Activated effector memory CD4-positive, alpha-beta T cell treated with anti-CD3 and anti-CD28 coated beads, Interleukin-2, amount 50 U/mL, for 16 hours (primary cell): ENCODE measurements at places on chromosomes 3 and 15.

DNA sequence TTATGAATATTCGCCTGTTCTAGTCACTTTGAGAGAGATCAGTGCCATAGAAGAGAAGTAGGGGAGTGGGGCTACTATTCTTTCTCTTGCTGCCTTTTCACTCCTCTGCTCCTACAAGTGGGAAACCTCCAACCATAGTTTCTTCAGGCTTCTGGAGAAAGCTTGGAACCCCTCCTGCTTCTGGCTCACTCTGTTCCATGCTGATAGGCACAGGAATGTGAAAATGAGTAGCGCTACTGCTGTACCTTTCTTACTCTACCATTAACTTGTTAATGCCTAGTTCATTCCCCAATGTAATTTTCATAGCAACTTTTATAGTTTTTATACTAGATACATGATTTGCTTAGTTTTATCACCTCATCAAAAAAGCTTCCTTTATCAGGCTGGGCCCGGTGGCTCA is 26.7 kb upstream of the JMJD7 start:
- no peak for DNase-seq

- DNase-seq, result no peak
Measured at GRCh38 chr15:100373120-100373896, 31.5 kb upstream of the ADAMTS17 start.

- DNase-seq, result no peak
Measured at GRCh38 chr15:44308889-44309288, 20.4 kb downstream of the GOLM2 start.

DNA sequence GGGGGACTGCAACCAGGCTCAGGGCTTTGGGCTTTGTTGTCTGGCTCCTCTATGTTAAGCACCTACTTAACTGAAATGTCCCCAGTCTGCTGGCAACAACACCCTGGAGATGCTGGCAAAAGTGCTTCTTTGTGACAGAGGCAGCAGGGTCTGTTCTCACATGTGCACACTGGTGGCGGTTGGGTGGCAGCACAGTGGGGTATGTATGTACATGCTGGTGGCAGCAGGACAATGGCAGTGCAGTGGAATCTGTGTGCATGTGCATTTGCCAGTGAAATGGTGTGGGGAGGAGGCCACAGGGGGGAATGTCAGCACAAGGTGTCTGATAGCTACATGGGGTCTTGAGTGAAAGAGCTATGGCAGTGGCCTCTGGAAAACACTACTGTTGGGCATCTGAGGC is 830.3 kb downstream of the DIPK2A start:
- no peak for DNase-seq

- DNase-seq, result no peak
Measured at GRCh38 chr3:30649572-30650318, 43.3 kb downstream of the TGFBR2 start.

GRCh38 chr3:188122571-188123169 is 31.3 kb upstream of the LPP start:
- no peak for DNase-seq

DNA sequence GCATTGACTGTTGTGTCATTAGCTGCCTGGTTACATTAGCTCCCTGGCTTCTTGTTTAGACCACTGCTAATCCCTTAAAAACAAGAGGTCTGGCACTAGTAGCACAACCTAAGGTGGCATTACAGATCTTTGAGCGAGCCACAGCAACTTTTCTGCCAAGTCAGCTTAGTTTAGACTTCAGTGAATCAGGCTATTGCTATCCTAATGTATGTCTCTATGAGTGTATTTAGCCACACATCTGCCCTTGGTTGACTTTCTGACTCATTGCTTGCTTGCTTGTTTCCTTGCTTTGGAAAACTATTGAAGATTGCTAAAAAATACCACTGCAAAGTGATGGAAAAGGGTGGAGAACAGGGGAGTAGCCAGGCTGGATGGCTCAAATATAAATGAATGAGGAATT is 50.2 kb downstream of the CHP1 start:
- no peak for DNase-seq

DNA sequence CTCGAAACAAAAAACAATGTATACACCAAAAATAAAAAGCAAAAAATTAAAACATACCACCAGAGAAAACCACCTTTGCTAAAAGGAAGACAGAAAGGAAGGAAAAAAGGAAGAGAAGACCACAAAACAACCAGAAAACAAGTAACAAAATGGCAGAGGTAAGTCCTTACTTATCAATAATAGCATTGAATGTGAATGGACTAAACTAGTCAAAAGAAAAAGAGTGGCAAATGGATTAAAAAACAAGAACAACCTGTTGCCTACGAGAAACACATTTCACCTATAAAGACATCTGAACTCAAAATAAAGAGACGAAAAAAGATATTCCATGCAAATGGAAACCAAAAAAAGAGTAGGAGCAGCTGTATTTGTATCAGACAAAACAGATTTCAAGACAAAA is 22.2 kb downstream of the PDCD10 start:
- no peak for DNase-seq

DNA sequence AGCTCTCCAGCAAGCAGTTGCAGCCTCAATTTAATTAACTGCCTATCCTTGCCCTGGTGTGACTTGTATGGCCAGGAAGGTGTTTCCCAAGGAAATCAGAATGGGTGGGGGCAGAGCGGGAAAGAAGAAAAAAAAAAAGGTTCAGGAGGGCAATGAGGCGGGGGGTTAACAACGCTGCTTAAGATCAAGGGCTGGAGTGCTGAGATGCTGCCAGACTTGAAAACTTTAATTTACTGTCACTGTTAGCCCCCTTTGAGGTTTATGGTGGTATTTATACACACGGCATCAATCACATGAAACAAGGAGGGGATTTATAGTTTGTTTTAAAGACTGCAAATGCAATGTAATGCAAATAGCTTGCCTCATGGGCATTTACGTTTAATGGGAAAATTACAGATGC is 319.4 kb upstream of the NR2F2 start:
- DNase-seq, result no peak

DNA sequence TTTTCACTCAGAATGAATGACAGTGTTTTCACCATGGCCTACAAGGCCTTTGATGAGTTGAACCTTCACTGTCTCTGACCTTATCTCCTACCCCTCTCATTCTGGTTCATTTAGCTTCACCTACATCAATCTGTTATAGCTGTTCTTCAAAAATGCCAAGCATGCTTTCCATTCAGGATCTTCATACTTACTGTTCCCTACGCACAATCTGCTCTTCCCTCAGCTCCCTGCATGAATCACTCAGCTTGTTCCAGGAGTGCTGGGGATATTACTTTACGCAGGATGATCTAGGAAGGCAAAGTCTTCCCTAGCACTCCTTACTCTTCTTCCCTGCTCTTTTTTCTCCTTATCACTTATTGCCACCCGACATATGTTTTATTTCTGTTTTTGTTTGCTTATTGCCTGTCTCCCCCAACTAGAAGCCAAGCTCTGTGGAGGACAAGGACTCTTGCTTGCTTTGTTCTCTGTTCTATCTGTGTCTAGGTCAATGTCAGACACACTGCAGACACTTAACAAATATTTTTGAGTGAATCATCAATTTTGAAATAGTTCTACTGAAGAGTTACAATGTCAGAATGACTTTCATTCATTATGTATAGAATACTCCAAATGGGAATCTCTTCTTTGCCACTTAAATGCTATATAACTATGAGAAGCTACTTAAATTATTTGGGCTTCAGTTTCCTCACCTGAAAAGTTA is 238.3 kb upstream of the FEZF2 start:
- DNase-seq, result no peak

DNA sequence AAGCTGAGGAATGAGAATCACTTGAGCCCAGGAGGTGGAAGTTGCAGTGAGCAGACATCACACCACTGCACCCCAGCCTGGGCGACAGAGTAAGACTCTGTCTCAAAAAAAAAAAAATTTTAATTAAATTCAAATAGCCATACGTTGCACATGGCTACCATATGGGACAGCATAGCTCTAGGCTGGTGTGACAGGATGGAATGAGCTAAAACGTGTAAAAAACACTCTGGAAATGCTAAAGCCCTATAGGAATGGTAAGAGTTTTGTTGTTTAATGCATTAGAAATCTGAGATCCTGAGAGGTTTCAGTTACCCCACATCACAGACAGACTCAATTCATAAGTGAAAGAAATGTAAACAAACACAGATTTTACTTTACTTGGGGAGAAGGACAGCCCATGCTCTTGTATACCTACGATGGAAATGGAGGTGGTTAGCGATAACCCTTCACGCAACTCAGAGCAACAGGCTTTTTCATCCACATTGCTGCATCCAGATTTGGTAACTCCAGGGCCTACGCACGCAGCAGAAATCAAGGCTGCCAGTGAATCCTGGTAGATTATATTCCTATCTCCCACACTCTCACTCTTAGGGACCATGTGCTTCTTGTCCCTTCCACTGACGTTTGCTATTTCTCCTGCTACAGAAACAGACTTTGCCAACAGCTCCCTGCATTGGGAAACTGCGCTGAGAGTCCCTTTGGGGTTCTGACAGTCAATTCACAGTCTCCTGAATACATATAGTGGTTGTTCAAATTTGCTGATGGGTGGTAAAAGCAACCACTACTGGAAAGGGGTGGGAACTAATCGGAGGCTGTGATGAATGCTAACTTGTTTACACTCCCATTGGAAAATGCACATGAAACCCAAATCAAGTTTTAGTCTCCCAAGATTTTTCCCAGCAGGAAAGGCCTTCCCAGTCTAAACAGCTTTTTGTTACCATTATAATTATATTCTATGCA is 3.1 kb downstream of the SH3BP5 start:
- DNase-seq, result no peak

GRCh38 chr15:77650265-77650664 is 17.6 kb upstream of the LINGO1 start:
- no peak for DNase-seq

DNA sequence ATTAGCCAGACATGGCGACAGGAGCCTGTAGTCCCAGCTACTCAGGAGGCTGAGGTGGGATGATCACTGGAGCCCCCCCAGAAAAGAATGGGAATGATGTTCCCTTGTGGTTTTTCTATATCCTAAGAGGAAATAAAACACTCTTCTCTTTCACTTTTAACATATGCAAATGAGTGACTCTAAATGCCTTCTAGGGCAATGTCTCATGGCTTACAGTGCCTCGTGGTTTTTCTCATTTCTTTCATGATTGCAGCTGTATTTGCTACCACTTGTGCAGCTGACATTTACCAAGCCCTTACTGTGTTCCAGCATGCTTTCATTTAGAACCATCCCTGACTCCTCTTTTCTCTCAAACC is 26.4 kb downstream of the STOML1 start:
- DNase-seq, result peak; percentile 47

DNA sequence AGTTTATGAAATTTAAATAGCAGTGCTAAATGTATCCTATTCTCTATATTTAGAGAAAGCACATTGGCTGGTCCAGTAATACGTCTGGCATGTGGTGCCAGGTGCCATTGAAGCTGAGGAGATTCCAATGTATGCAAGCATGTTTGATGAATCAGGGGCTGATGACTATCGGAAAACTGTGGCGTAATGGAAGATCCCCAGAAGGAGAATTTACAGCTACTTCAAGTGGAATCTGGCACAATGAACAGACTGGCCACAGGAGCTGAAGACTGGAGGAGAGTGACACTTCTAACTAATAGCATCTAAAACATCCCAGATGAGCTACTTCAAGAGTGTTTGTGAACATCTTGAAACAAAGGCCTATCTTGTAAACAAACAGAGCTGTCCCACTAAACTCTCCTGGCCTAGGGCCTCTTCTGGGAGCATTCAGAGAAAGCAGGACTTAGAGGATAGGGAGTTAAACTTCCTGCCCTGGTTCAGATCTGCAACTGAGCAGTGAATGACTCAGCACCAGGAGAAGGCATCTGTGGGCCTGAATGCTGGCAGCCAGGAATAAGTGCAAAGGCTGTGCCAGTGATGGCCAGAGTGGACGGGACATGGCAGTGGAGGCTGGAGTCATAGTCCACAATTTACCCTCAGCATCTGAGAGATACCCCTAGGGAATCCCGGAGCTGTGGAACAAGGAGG is 15.2 kb upstream of the ACTC1 start:
- DNase-seq, result no peak
